ENCODE measurements at places on chromosomes 11 and 22.

GRCh38 chr11:58576887-58577471 lies 1.3 kb upstream of the LPXN start:
- no peak for DNase-seq

DNA sequence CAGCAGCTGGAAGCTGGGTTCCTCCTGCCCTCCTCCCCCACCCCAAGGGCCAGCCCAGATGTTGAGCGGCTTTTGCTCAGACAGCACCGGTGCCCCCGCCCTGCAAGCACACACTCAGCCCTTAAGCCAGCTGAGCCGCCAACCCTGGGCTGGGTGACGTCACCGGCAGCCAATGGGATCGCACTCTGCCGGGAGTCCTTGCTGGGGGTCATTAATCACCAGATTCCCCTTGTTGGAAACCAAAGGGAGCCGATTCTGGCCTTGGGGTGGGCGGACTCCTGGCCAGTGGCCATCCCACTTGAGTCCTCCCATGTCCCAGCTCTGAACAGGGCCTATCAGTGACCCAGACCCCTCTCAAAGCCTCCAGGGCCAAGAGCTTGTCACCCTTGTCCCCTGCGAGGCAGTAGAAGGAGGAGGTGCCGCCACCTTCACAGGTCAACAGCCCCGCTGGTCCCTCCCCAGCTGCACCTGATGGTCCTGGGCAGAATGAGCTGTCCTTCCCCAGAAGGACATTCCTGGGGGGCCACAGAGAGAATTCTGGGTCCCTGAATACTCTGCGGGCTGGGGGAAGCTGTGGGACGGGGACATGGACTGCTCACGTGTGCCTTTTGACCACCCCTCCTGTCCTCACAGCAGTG lies 7.4 kb downstream of the DUSP8 start:
- no peak for DNase-seq

DNA sequence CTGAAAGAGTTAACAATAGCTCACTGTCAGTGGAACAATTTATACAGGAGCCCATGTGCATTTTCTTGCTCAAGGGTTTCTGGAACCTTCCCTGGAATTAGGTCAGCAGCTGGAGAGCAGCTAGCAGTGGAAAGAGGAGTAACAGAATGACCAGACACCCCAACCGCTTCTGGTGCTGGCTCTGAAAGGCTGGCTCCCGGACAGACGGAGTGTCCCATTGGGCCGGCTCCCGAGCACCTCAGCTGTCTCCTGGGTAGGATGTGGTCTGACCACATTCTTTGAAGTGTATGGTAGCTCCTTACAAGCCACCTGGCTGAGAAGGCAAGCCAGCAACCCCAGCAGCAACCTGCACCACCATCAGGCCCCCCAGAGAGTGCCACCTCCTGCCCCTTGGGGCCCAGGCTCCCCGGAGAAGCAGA lies 44.7 kb downstream of the ABTB2 start:
- peak; percentile 40 for DNase-seq

DNA sequence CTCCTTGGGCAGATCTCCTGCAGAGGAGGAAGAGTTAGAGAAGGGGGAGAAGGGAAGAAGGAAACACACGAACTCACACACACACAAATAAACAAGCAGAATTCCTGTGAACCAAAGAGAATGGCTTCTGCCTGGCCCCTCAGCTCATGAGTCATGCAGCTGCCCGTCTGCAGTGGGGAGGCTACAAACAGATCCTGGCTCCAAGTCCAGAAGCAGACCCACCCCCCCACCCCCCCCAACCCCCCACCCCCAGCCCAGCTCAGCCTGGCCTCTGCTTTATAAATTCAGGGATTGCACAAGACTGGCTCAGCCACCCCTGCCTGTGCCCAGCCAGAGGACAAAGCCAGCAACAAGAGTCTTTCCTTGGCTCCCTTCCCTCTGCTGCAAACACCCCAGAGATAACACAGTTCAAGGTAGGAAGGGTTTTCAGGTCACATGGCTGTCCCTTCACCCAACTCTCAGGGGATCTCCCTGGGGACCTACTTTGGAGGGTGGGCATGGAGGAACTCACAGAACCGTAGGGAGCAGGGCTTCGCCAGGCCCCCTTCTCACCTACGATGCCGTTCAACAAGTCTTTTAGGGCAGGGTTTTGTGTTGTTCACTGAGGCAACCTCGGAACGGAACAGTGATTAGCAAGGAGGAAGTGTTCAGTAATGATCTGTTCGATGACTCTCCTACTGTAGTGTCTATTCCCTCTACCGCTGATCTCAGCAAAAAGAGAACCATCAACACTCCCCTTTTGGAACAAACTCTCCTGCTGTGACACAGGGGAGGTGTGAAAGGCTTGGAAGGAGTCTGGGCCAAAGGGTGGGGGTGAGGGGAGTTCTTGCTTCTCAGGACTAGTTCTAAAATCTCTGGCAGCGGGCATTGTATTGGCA lies 35.5 kb downstream of the RPL27A start:
- no peak for DNase-seq

- DNase-seq, result peak; percentile 71
These were observed 7.7 kb downstream of the LHFPL7 start for GRCh38 chr22:24938741-24939341.

DNA sequence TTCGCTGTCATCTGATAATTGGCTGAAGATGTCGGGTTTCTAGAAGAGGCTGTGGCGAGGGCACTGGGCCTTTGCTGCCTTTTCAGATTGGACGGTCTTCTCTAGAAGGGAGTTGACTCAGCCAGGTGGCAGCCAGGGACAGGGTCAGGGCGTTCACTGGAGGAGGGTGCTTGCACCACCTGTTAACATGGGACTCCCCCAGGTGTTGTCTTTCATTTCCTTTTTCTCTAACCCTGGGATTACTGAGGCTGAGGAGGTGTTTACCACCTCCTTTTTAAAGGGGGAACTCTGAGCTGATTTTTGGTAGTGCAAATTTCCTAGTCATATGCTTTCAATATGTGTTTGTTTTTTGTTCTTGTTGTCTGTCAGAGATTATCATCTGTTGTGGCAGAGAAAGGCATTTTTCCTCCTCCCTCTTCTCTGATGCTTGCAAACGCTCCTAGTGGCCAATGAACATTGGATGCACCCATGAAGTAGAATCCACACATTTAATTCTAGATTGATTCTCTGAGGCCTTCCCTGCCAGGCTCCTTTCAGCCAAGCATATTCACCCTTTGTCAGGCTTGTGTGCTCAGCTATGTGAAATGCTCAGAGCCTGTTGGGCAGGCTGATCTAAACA lies 54.1 kb downstream of the LDLRAD3 start:
- no peak for DNase-seq

- no peak for DNase-seq
These were observed 62.4 kb upstream of the IGLL5 start for GRCh38 chr22:22825213-22825593.

- DNase-seq, result no peak
These were observed 186.4 kb downstream of the BLID start for GRCh38 chr11:121929581-121929980.

- no peak for DNase-seq
These were observed 144.4 kb upstream of the TEAD1 start for GRCh38 chr11:12529793-12530192.

DNA sequence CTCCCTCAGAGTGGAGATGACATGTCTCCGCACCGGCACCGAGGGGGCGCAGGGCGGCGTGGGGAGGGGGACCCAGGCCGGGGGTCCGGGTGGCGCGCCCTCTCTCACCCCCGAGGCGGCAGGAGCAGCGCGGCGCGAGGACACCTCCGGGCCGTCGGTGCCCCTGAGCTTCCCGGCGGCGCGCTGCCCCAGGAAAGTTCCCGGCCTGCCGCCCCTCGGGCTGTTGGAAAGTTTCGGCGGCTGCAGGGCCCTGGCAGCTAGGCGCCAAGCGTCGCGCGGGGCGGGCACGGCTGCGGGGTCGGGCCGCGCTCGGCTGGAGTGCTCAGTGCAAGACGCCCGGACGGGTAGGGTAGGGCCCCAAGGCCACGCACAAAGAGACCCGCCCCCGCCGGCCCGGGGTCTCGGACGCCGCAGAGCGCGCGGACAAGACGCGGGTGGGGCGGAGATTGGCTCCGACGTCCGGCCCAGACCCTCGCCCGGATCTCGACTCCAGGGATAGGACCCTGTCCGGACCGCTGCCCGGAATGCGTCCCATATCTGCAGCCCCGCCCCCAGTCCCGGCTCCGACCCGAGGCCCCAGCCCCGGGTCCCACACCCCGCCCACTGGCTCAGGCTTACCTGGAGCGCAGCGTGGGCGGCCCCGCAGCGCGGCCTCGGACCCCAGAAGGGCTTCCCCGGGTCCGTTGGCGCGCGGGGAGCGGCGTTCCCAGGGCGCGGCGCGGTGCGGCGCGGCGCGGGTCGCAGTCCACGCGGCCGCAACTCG lies 471 bp downstream of the ARVCF start:
- DNase-seq, result peak; percentile 72

- no peak for DNase-seq
These were observed 2.0 kb upstream of the TMA7B start for GRCh38 chr22:39958009-39958711.

DNA sequence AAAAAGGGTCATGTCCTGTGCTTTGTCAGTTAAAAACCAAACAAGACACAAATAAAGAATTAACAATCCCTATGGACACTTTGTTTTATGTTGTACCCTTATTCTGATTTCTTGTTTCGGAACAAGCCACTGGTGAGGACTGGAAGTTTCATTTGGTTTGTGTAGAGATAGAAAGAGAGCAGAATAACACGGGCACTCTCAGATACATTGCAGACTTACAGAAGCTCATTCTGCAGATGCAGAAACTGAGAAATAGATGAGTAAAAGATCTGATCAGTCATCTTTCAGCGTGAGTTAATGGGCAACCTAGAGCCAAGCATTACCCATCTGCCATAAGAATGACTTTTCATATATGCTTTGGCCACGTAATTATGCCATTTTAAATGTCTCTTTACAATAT lies 407.6 kb downstream of the RAB38 start:
- no peak for DNase-seq

Data from Caco-2 (cell line).